Stimulated activated CD8-positive, alpha-beta memory T cell treated with anti-CD3 and anti-CD28 coated beads, Interleukin-2, amount 100 ng/mL, for 1 hour (primary cell): ENCODE measurements at places on chromosomes 1 and 21.

DNA sequence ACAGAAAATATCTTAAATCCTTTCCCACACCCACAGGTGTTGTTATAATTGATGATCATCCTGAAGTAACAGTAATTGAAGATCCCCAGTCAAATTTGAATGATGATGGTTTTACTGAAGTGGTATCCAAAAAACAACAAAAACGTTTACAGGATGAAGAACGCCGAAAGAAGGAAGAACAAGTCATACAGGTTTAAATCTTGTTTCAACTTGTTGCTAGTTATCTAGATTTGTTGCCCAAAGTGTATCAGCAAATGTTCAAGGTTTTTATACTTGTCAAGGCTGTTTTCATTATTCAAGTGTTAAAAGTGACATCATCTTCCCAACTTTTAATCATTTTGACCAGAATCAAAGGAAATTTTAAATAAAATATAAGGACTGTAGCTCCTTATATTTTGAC, 64.7 kb downstream of the PRRC2C start:
- DNase-seq = no peak

- no peak for DNase-seq
Measured at GRCh38 chr1:153519242-153519641, 16.5 kb downstream of the S100A6 start.

GRCh38 chr1:113534875-113535274, 144.6 kb downstream of the MAGI3 start:
- no peak for DNase-seq

DNA sequence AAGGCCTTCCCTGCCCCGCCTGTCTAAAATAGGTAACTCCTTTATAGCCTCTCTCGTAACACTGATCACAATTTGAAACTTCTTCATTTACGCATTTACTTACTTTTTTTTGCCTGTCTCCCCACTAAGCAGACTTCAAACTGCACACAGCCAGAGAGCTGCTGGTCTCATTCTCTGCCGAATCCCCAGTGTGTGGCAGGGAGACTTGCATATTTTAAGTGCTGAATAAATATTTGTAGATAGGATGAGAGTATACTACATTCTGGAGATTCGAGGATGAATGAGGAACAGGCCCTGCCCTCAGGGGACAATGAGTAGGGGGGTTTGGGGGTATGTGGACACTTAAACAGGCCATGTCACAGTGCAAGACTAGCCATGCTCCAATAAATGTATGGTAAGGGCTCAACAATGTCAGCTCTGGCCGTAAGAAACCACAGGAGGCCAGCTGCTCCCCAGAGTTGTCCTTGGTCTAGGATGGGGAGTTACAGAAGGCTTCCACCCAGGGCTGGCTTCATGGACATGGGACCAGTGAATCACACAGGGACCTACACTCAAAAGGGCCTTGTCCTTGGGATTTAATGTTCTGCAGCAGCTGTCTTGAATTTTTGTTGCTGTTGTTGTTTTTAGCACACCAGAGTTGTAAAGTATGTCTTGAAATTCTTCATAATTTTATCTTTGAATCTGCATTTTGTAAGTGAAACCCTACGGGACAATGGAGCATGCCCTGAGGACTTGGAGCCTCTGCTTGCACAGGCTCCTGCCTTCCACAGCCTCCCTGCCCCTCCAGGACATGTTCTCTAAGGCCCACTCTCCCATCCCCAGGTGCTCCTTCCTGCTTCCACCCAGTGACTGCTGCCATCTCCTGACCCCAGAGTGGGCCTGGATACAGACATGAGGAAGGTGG, 8.5 kb downstream of the DIO1 start:
- no peak for DNase-seq

GRCh38 chr21:46145840-46146691, 9.3 kb downstream of the FTCD start:
- DNase-seq = no peak

DNA sequence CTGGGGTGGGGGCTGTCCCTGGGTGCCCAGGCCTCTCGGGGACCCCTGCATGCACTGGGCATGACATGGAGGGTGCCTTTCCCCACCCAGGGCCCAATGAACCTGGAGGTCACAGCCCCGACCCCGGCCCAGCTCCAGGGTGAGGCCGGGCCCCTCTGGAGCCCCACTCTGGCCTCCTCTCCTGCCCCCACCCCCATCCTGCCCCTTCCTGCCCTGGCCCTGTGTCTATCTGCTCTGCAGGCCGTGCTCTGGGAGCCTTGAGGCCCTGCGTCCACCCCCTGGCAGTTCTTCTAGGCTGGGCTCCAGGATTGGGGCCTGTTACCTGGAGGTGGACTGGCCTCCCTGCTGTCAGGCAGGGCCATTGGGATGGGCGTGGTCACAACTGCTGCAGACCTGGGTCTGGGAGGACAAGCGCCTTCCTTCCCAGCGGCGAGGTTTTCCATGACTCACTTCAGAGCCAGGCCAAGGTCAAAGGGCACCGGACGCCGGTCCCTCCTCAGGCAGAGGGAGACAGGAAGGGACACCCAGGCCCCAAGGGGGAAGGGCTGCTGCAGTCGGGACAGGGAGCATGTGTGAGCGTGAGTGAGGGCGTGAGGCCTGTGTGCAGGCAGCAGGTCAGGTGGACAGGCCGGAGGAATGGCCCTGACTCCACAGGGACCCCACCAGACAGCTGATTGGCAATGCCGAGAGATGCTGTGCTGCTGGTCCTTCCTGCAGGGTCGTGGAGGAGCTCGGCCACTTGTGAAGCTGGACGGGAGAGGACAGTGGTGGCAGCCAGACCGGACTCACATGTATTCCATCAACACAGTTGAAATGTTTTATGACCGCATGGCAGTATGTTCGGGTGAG, 31.1 kb upstream of the POFUT2 start:
- no peak for DNase-seq

- no peak for DNase-seq
Measured at GRCh38 chr1:228348708-228349467, 57.7 kb downstream of the TRIM11 start.

DNA sequence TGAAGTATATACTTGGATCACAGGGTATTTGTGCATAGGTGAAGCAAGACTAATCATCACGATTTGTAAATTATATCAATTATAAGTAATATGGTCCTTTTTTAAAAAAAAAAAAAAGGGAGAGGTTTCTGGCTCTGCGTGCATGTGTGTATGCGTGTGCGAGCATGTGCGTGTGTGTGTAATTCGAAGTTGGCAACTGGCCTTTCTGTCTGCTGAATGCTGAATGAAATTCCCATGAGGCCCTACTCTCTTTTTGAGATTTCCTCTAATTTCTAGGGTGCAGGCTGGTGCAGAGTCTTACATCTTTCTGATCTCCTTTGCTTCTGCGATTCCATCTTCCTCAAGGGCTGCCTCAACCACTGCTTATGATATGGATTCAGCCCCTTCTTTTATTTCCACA, 212.2 kb downstream of the URB2 start:
- DNase-seq = no peak

DNA sequence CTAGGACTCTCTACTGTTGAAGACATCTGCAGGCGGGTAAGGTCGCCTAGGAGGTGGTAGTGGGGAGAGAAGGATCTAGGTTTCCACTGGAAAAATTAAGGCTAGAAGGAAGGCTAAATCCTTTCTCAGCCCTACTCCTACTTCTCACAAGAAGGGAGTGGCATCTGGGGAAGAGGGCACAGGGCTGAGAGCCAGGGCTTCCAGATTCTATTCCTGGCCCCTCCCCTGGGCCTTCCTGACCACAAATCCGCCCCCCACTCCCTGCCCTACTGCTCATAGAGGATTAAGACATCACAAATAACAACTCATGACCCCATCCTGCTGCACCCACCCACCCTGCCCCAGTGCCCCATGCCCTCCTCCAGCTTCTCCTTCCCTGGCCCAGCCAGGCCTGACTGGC, 2.5 kb downstream of the PHLDA3 start:
- no peak for DNase-seq

DNA sequence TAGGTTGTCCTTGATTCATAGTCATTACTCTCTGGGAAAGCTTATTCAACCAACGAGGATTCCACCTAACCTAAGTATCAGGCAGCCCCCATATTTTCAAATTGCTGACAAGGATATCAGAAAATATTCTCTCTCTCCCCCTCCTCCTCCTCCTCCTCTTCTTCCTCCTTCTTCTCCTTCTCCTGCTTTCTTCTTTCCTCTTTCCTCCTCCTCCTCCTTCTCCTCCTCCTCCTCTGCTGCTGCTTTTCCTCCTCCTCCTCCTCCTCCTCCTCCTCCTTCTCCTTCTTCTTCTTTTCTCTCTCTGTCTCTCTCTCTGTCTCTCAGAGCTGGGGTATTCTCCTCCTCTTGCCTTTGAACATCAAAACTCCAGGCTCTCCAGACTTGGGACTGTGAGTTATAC, 2.5 kb upstream of the IGSF9 start:
- no peak for DNase-seq

GRCh38 chr1:104648269-104648691, 898.6 kb downstream of the AMY1C start:
- no peak for DNase-seq

GRCh38 chr1:148362626-148363438, 120.3 kb downstream of the PPIAL4G start:
- DNase-seq = no peak

DNA sequence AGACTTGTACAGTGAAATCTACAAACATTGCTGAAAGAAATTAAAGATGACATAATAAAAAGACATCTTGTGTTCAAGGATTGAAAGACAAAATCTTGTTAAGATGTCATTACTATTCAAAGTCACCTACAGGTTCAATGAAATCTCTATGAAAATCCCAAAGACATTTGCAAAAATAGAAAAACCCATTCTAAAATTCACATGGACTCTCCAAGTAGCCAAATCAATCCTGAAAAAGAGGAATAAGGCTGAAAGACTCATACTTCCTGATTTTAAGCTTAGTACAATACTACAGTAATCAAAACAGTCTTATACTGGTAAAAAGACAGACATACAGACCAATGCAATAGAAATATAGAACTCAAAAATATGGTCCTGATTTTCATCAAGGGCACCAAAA, 78.6 kb downstream of the PCSK9 start:
- DNase-seq = no peak

DNA sequence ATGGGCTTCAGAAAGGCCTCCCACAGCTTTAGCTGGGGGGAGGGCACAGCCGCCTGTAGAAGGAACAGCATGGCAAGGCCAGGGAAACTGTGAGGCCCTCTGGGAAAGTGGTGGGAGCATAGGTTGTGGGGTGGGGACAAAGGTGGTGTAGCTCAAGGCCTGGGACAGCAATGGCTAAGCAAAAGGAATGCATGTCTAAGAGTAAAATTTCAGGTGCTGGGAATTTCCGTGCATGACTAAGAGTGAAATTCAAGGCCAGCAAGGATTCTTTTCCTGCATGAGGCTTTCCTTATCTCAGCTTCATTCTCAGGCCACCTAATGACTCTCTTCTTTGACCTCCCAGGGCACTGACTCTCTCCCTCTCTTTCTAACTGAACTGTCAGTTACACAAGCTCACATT, 86.5 kb upstream of the WNT4 start:
- DNase-seq = no peak

GRCh38 chr21:26406526-26406925, 166.6 kb downstream of the CYYR1 start:
- no peak for DNase-seq

DNA sequence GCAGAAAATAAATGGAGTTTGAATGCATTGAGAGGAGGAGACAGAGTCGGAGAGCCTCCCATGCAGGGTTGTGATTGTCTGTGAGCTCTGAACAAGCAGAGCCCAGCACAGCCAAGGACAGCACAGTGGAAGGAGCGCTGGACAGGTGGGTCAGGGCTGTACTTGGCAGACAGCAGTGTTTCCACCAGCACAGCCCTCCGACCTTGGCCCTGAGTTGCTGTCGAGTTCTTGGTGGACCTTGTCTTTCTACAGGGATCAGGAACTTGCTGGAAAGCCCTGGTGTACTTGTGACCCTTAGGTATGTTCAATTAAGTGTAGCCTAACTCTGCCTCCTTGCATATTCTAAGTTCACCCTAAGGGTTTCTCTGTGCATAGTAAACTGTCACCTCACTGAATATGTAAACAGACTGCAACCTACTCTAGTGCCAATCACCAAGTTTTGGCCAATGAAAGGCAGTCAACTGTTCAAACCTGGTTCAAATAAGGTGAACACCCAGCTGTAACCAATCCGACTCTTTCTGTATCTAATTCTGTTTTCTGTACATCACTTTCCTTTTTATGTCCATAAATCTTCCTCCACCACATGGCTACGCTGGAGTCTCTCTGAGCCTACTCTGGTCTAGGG, 86.6 kb upstream of the SLC25A33 start:
- DNase-seq = no peak

GRCh38 chr1:63773815-63774616, at the start of gene ROR1:
Gene ROR1 (plus strand): TSS chr1:63774017.
- DNase-seq = no peak

DNA sequence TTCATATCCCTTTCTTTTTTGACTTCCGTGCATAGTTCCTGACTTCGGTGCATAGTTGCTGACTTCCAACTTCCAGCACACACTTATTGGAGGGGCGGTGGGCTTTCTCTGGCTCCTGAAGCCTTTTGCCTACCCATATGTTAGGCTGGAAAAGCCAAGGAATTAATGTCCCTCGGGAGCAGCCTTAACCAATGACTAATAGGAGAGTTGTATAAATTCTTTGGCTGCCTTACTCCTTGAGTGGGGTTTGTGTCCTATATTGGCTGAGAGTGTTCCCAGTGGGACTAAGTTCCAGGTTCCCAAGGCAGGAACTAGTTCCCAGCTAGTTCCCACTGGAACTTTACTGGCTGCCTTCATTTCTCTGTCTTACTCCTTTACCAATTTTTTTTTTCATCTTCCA, 105.7 kb downstream of the ZNF326 start:
- no peak for DNase-seq

GRCh38 chr1:65527190-65527589, 106.7 kb downstream of the LEPR start:
- DNase-seq = no peak

DNA sequence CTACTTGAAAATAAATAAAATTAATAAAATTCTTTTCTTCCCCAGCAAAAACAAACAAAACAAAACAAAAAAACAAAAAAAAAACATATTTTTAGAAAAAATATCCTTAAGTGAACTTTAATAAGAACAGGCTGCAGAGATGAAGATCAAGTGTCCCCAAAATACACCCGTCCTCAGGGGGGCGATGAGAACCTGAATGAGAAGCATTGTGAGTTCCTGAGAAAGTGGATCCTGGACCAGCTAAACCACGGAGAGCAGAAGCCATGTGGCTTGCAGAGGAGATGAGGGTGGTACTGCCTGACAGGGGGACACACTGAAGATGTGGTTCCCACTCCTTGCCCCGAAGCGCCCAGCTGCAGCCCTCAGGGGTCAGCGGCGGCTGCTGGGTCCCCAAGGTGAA, 89.3 kb downstream of the ITPKB start:
- DNase-seq = no peak
